ENCODE measurements at places on chromosomes 12 and 14.

DNA sequence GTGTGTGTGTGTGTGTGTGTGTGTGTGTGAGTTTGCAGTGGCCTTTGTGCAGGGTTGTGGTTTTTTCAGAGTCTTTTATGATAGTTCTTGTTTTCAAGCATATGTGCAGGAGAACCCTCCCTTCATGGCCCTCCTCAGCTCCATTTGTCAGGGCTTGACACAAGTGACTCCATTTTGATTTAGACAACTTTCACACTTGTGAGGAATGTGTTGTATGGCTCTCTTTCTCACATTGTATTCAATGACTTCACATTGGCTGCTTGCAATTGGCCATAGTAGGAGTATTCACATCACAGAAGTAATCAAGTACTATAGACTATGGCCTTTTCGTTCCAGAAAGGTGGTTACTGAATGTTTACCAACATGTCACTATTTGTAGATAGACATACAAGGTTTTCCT lies 133.1 kb downstream of the SLC38A1 start:
- DNase-seq, result no peak

GRCh38 chr12:121159467-121160307 lies 27.0 kb downstream of the P2RX7 start:
- DNase-seq, result no peak

DNA sequence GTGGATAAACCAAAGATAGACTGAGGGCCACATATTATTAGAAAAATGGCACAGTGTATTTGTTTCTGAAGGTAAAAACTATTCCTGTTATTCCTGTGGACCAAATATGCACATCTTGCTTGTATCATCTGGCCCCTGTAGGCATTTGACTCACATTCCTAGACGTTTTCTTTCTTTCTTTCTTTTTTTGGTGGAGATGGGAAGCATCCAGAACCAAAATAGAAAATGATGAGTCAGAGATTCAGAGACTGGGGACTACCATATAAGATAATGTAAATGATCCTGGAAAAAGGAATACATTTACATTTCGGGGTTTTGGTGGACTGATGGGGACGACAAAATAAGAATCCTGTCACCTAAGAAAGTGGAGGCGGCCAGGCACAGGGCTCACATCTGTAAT lies 24.2 kb downstream of the TRIM9 start:
- DNase-seq, result no peak

DNA sequence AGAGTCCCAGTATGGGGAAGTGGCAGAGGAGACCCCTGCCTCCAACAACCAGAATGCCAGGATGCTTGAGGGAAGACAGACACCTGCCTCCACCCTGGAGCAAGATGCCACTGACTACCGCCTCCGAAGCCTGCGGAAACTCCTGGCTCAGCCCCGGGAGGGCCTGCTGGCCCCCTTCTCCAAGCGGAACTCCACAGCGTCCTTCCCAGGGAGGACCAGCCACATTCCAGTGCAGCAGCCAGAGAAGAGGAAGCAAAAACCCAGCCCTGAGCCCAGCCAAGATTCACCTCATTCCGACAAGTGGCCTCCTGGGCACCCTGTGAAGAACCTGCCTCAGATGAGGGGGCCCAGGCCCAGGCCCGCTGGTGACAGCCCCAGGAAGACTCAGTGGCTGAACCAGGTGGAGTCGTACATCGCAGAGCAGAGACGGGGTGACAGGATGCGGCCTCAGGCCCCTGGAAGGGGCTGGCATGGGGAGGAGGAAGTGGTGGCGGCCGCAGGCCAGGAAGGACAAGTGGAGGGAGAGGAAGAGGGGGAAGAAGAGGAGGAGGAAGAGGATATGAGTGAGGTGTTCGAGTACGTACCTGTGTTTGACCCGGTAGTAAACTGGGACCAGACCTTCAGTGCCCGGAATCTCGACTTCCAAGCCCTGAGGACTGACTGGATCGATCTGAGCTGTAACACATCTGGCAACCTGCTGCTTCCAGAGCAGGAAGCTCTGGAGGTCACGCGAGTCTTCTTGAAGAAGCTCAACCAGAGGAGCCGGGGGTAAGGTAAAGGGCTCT lies 93.7 kb downstream of the B4GALNT3 start:
- no peak for DNase-seq

DNA sequence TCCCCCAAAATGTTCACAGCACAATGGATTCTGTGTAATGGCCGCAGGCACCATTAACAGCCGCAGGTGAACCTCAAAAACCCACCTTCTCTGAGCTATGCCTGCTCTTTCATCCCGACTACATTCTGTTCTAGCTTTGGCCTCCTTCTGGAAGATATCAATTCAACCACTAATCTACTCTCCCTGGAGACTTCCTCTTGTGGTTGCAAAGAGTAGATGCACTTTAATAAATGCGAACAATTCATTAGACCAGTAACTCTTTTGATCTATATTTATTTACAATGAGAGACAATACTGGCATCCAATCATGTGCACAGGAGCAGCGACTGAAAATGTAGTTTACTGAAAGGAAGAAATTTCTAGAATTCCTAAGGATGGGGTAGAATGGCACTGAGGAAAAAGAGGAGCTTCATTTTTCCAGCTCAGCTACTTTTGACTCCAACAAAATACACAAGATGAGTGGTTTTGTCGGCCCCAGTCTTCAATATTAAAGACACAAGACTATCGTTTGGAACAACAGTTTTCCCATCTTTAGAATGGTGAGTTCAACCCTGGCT lies 5.3 kb downstream of the GRIN2B start:
- no peak for DNase-seq

DNA sequence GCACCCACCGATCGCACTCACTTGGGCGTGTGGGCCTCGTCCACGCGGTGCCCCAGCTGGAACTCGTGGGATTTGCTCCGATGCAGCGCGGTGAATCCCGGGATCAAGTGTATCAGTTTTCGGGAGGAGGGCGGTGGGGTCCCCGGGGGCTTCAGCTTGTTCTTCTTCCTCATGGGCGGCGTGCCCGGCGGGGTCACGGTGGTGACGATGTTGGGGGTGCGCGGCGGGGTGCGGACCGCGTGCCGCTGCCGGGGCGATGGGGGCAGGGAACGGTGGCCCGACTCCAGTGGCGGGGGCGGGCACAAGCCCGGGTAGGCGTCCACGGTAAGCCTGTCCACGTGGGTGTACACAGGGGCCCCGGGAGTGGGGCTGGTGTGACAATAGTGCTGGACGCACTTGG lies 207.8 kb downstream of the KSR2 start:
- no peak for DNase-seq

DNA sequence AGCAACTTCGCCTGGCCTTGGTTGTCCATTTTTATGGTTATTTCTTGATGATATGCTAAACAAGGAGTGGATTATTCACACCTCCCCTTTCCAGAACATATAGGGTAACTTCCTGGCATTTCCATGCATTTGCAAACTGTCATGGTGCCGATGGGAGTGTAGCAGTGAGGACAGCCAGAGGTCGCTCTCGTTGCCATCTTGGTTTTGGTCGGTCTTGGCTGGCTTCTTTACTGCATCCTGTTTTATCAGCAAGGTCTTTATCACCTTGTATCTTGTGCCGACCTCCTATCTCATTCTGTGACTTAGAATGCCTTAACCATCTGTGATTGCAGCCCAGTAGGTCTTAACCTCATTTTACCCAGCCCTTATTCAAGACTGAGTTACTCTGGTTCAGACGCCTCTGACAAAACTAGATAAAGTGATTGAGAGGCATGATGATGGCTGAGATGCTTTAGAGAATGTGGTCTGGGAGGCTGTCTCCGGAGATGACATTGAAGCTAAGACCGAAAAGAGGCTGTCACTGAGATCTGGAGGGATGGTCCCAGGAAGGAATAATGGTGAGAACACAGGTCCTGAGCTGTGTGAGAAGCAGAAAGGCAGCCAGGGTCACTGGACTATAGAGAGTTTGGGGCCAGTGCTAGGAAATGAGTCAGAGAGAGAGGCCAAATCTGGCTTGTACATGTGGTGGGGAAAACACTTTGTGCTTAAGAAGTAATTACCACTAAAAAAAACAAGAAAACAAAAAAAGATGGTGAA lies 2.9 kb downstream of the GLT1D1 start:
- DNase-seq, result no peak

DNA sequence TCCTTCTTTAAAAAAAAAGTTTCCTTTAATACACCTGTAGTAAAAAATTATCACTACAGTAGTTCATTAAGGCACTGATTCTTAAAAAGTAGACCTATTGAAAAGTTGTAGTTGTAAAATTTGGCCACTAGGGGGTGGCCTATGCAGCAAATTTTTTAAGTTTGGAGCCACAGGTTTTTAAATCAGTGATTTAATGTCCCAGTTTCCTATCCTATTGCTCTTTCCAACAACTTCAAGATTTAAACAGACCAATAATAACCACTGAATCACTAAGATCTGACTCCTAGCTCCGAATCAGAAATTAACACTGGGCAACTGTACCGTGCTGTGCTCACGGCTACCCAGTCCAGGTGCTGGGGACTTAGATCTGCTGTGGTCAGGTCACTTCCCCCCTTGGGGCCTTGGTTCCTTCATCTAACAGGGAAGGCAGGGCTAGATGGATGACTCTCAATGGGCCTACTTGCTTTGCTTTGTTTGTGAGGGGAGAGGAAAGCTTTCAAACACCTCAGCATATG lies 279.3 kb downstream of the MED13L start:
- no peak for DNase-seq

DNA sequence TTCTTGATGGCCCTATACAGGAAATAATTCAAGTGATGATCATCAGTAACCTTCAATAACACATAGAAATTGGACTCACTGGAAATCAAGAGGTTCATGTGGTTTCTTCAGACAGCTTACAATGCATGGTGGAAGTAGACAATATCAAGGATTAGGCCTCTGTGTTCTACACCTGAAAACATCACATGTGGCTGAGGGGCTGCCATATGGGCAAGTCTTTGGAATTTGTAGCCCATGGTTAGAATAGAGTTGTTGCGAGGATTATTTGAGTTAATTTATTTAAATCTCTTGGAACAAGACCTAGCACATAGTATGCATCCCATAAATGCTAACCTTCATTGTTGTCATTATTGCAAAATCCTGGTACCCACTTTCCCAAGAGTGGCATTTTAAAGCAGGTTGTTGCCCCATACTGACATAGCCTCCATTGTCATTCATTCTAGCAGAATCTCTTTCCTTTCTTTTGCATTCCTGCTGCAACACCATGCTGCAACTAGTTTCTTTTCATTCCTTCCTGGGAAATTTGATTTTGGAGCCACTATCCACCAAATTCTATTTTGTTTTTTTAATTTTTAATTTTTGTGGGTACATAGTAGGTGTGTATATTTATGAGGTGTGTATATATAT lies 352.7 kb upstream of the NAV3 start:
- DNase-seq, result no peak

GRCh38 chr14:65304963-65305362 lies 107.6 kb upstream of the FUT8 start:
- DNase-seq, result no peak

- no peak for DNase-seq
These were observed 148.7 kb upstream of the CLEC14A start for GRCh38 chr14:38404616-38405015.

- no peak for DNase-seq
These were observed 74.2 kb upstream of the MBIP start for GRCh38 chr14:36394593-36394992.

GRCh38 chr12:67107751-67108269 lies 161.3 kb upstream of the CAND1 start:
- DNase-seq, result no peak

DNA sequence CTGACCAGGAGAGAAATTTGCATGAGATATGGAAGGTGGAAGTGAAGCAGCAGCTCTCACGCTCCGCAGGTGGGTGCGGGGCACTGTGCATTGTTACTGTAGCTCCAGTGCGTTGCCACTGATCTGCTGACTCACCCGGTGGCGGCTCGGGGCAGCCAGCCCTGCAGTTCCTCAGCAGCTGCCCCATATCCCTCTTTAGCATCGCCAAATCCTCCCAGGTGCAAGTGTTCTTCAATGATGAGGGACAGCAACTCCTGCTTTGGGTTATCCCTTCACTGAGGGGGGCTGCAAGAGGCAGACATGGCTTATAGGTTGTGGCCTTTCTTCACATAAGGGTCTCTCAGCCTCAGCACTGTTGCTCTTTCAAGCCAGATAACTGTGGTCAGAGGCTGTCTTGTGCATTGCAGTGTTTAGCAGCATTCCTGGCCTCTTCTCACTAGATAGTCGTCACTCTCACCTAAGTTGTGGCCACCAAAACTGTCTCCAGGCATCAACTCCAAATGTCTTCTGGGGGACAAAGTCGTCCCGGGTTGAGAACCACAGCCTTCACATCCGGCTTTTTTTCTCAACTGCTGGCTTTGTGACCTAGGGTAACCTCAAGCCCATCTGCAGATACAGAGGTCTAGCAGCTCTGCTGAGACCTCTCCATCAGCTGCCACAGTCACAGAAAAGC lies 180.8 kb downstream of the EFCAB11 start:
- peak; percentile 6 for DNase-seq

GRCh38 chr12:3341594-3341993 lies 149.4 kb upstream of the PRMT8 start:
- no peak for DNase-seq

GRCh38 chr14:39043352-39043943 lies 59.6 kb downstream of the SEC23A start:
- DNase-seq, result no peak

DNA sequence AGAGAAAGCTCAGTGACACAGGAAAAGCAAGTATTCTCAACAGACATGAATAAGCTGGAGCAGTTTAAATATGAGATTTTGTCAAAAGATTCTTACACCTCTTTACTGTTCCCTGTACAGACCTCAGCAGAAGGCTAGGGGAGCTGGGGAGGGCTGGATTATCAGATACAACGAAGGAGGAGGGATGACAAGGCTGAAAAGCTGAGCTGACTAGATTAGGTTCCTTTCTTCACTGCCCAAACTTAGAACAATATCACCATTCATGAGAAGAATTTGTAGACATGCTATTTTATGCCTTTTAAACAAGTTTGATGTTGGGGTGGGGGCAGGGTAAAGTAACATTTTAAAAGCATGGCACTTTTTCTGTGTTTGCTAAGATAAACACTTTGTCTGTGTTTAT lies 611.1 kb downstream of the AACS start:
- no peak for DNase-seq

DNA sequence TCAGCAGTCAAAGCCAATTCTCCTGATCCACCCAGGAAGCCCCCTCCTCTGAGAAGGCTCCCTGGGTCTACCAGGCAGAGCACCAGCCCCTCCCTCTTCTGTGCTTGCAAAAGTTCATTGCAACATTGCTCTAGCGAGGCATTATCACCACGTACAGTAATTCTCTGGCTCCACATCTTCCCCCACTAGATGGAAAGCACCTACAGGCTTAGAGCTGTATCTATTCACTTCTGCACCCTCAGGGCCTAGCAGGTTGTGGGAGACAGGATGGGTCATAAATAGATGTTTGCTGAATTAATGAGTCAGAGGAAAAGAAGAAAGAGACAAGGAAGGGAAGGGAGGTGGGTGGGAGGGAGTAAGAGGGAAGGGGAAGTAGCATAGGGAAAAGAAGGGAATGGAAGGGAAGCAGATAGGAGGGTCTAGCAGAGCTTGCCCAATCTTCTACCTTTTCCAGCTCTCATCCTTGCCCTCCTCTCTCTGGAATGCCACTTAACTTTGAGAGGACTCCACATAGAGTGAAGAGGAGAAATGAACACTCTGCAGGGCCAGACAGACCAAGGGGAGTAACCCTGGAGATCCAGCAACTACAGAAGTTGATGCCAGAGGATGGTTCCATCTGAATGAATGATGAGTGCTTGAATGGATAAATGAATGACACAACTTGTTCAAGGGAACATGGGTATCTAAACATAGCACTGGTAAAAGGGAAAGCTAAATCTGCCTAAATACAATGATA lies 42.0 kb upstream of the NT5DC3 start:
- no peak for DNase-seq

GRCh38 chr12:115385141-115385540 lies 701.2 kb upstream of the TBX3 start:
- DNase-seq, result no peak

GRCh38 chr14:82060219-82060618 lies 526.6 kb upstream of the SEL1L start:
- DNase-seq, result no peak
